Central memory CD8-positive, alpha-beta T cell (primary cell): ENCODE measurements at places on chromosomes 1 and 21.

- DNase-seq: no peak
Observed at GRCh38 chr1:212213784-212214183, 71.4 kb upstream of the PPP2R5A start.

DNA sequence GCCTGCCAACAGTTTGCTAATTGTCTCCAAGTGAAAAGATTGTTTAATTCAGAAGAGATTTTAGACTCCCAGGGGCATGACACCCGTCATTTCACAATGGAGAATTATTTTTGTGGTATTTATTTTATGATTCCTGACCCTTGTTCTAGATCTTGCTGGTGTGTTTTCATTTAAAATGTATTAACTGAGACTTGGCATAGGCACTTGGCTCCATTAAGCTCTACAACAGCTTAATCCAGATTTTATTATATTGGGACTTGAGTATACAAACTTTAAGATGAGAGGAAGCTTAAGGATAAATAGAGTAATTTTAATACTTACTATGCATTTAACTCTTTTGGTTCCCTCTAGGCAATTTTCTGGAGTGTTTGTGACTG, 101.3 kb upstream of the KCNE2 start:
- DNase-seq: no peak

GRCh38 chr1:23403038-23403336, 21.6 kb downstream of the TCEA3 start:
- no peak for DNase-seq

DNA sequence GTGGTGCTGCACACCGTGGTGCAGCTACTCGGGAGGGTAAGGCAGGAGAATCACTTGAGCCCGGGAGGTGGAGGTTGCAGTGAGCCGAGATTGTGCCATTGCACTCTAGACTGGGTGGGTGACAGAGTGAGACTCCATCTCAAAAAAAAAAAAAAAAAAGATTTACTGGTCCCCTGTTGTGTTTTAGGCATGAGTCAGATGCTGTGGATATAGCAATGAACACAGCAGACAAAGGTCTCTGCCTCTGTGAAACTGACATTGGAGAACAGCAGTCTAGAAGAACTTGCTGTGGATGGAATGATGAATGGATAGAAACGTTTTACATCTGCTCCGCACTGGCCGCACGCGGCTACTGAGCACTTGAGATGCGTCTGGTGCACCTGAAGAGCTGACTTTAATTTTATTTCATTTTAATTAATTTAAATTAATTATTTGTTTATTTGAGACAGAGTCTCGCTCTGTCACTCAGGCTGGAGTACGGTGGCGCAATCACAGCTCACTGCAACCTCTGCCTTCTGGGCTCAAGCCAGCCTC, 24.5 kb upstream of the EPHA2 start:
- no peak for DNase-seq

DNA sequence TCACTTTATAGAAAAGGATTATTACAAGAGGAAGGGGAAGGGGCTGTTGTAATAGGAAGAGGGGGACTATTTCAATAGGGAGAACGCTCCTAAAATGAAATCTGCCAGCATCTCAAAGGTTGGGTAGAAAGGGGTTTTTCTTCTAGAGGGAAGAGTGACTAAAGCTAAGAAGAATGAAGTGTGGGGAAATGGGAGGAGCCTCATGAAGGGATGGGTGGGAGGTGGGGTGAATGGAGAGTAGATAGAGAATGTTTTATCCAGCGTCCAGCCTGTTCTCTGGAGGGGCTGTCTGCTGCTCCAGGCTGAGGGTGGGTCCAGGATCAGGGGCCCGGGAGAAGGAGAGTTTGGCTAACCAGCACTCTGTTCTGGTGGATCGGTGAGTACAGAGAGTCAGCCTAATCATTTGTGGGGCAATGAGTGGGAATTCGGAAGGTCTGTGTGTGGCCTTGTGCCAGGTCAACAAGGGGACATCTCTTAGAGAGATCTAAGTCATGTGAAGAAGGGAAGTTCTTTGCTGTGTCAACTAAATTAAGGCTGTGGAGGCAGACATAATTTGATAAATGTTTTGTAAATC, 25.2 kb downstream of the VN1R5 start:
- no peak for DNase-seq

DNA sequence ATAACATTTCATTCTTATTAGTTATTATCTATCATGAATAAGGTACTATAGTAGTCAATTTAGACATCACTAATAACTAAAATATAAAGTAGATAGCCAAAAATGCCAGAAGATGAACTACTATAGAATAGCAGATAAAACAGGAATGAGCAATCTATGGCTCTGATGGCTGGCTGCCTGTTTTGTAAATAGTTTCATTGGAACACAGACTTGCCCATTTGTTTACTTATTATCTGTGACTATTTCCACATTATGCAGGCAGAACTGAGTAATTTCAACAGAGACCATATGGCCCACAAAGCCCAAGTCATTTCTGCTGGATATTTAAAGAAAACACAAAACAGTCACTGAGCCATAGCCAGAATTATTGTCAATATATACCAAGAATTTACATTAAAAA, 222.1 kb downstream of the COL24A1 start:
- no peak for DNase-seq
